ENCODE measurements at places on chromosomes 3 and 15. TPM values are rescaled to one million over a fixed set of nuclear protein-coding genes. Genes with fewer than 3 reads are reported as not detected.

DNA sequence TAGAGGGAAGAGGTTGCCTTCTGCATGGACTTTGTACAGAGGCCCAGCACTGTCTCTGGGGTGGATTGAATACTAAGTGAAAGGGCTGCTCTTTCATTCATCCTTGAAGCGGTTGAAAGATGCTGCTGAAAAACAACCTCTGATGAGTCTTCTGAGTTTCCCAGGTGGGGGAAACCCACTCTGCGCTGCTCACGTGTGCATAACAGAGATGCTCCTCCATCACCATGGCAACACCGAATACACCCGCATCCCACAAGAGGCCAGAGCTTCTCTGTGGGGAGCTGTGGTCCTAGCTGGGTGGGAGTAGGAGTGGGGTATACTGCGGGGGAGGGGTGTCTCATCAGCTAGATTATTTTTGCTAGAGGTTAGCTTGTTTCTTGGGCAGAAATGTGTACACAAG is 6.1 kb upstream of the SYN2 start:
- no peaks in the 10 kb centered on the region for H3K27me3 ChIP-seq
- DNase-seq = no peak
- no peak overlapping the region for H3K27ac ChIP-seq
- H3K36me3 ChIP-seq = no peaks in the 10 kb centered on the region
- no peak overlapping the region for H3K4me3 ChIP-seq

GRCh38 chr3:33678073-33678472 is 40.0 kb downstream of the CLASP2 start:
- no peaks in the 10 kb centered on the region for H3K27me3 ChIP-seq
- no peaks in the 10 kb centered on the region for H3K4me1 ChIP-seq
- no peaks in the 10 kb centered on the region for H3K36me3 ChIP-seq
- H3K4me3 ChIP-seq = no peak overlapping the region
- H3K27ac ChIP-seq = no peak overlapping the region

GRCh38 chr15:85685356-85685755 is 109.4 kb downstream of the KLHL25 start:
- no peak overlapping the region for H3K27ac ChIP-seq
- no peak overlapping the region for H3K4me3 ChIP-seq
- no peaks in the 10 kb centered on the region for H3K36me3 ChIP-seq
- H3K27me3 ChIP-seq = no peaks in the 10 kb centered on the region

DNA sequence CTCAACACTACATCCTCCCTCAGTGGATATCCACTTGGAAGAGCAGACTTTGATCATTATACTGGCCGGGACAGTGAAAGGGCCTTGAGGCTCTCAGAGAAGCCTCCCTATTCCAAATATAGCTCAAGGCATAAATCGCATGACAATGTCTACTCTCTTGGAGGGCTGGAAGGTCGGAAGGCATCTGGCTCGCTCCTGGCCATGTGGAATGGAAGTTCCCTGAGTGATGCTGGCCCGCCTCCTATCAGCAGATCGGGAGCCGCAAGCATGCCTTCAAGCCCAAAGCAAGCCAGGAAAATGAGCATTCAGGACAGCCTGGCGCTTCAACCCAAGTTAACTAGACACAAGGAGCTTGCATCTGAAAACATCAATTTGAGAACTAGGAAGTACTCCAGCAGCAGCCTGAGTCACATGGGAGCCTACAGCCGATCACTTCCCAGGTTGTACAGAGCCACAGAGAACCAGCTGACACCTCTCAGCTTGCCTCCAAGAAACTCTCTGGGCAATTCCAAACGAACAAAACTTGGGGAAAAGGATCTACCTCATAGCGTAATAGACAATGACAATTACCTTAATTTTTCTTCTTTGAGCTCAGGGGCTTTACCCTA is 25.4 kb downstream of the PHLDB2 start:
- H3K4me3 ChIP-seq = no peak overlapping the region
- no peak for DNase-seq
- no peak overlapping the region for H3K27ac ChIP-seq
- no peaks in the 10 kb centered on the region for H3K36me3 ChIP-seq
- H3K27me3 ChIP-seq = no peaks in the 10 kb centered on the region

The IRAK2 gene
- 1.4 TPM for total RNA-seq

The CRABP1 gene
- total RNA-seq = not detected

The VPS8 gene
- total RNA-seq = 58.8 TPM

The SCN5A gene
- 2.1 TPM for total RNA-seq
